ENCODE measurements at places on chromosomes 11 and 22.

DNA sequence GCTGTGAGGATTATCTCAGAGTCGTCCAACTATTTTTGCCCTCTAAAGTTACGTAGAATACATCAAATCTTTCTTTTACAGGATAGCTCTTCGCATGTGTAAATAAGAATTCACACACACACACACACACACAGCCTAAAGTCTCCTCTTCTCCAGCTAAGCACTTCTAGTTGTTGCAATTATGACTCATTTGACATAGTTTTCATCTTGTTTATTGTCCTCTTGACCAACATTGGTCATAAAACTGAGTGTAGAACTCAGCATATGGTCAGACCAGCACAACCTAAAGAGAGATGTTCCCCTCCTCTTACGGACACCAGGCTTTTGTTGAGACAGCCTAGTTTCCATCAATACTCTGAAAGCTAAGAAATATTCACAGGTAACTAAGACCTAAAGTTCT lies 234.2 kb downstream of the BLID start:
- DNase-seq, result no peak

- DNase-seq, result peak; percentile 81
Observed at GRCh38 chr11:57480409-57481137, 20.2 kb downstream of the RTN4RL2 start.

GRCh38 chr11:119782006-119782738 lies 53.2 kb upstream of the NECTIN1 start:
- DNase-seq, result no peak

- DNase-seq, result no peak
Observed at GRCh38 chr11:101817581-101817980, 97.2 kb upstream of the CEP126 start.

DNA sequence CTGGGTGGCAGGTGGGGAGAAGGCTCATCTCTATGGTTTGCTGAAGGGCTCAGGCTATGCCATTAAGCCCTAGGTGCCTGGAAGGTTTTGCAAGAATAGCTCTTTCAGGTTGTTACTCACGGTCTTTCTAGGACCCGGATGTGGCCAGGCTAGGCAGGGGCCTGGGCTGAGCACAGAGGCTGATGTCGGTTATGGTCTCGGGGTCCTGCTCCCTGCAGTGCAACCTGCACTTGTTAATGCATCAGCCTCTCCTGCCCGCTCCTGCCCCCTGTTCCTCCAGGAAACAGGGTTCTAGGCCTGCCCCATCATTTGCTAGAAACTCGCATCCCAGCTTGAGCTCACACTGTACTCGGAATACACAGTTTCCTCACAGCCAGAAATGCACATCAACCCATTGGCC lies 79.1 kb upstream of the SLC22A12 start:
- DNase-seq, result no peak

DNA sequence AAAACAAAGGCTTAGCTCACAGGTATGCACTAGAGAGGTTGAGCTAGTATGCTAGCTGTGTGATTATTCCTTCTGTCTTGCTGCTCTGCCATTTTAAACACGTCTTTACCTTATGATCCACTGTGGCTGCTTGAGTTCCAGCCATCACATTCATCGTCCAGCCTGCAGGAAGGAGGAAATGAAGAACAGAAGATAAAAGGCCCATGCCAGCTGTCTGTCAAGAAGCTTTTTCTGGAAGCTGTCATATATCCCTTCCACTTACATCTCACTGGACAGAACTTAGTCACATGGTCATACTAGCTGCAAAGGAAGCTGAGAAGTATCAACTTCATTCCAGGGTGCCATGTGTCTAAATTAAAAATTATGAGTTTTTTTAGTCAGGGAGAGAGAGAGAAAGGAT lies 9.5 kb downstream of the PRDX5 start:
- DNase-seq, result no peak

DNA sequence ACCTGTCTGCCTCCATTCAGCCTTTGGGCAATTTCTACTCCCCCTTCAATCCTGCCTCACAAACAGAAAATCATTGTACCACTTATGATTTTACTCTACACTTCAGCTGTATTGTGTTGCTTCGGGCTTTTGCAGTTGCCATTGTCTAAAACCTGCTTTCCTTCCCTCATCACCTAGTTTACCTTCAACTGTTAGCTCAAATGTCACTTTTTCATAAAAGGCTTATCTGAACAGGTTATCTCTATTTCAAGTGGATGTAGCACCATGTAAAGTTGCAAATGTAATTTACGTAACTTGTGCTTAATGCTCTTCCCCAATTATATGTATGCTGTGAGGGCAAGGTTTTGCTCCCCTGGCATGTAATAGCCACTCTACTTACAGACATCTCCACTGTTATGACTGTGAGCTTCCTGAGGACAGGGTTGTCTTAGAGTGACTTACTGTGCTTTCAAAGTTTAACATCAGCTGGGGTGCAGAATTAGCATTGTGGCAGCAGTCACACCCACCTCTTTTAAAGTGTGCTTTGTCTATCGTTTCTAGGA lies 5.4 kb downstream of the RPS25 start:
- no peak for DNase-seq

DNA sequence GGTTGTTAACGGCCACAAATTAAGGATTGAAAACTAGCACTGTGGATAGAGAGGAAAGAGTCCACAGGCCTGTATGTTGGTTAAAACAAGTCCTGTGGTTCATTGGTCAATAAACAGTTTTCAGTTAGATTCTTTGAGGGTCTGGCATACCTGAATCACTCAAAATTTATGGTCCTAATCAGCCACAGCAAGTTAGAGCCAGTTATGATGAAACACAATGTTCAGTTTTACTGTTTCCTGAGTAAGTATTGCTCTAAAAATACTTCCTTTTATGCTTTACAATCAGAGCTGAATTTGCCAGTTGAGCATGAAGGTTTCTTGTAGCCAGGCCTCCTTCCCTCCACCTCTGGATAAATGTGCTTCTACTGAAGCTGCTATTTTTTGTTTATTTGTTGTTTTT lies 12.9 kb upstream of the CAT start:
- DNase-seq, result no peak

DNA sequence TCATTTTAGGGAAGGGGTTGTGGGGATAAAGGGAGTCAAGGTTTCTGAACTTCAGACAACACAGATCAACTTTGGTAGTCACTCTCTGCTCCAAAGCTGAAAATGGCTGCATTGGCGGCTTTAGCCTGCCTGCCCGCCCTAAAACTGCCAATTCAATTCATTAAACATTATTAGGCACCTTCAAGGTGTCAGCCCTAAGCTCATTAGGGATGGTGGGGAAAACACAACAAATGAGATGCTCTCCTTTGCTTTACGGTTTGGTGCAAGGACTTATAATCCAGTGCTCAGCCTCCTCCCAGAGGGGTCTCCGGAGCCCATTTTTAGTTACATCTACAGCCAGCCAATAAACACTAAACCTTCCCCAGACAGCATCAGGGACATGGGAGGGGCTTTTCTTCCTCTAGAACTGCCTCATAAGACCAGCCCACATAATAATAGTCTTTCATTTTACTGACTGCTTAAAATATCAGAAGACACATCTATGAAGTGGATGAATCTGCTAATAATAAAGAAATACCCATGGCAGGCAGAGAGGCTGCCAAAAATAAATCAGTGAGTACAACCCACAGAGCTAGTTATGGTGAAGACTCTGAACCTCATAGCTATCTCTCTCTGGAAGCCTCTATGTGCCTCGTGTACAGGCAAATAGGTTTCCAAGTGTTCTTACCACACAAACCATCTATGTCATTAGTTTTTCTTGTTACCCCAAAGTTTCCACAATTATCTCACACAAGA lies 102.8 kb upstream of the NCAM1 start:
- DNase-seq, result no peak

DNA sequence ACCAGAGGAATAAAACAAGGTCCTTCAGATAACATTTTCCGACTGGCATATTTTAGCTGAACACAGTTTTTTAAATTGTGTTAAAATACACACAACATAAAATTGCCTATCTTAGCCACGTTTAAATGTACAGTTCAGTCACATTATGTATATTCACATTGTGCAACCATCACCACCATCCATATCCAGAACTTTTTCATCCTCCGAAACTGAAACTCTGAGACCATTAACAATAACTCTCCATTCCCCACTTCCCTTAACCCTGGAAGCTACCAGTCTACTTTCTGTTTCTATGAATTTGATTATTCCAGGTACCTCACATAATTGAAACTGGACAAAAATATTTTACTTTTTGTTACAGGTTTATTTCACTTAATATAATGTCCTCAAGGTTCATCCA lies 213.3 kb downstream of the ETS1 start:
- no peak for DNase-seq

- no peak for DNase-seq
Observed at GRCh38 chr11:65814986-65815565, 18.7 kb upstream of the SNX32 start.

DNA sequence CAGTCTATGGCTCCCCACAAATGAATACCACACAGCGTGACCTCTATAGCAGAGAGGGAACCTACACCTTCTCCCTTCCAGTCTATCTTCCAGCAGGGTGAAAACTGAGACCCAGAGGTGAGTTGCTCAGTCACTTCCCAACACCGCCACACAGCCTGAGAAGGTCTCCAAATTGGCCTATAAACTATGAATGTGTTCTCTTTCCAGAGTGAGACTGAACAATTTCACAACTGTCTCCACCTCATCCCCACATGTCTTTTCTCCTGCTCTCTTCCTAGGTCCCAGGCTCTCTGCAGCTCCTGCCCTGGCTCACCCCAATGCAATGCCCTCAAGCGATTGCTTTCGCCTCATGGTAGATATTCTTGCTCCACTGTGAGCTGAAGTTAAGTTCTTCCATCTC lies 14.0 kb downstream of the CLMP start:
- DNase-seq, result no peak

DNA sequence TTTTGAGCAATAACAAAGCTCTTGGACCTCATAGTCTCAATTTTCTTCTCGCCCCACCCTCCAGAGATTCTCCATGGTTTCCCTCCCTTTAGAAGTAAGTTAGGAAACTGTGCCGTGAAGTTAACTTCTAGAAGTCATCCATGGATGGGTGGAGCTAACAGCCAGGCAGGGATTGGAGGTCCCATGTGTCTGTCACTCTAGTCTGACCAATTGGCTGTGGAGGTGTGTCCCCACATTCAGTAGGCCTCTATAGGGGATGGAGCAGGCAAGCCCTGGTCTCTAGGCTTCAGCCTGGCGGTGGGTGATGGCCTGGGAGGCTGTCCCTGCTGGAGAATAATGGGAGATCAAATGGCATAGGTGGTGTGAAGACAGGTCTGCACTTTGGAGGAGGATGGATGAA lies 50.7 kb downstream of the TP53I11 start:
- DNase-seq, result peak; percentile 15

- no peak for DNase-seq
Observed at GRCh38 chr11:103618528-103618927, 417.9 kb upstream of the DDI1 start.

GRCh38 chr11:114075891-114076441 lies 16.5 kb downstream of the ZBTB16 start:
- no peak for DNase-seq

GRCh38 chr11:37333345-37333744 lies 735.3 kb upstream of the RAG2 start:
- DNase-seq, result no peak

GRCh38 chr11:31641477-31642062 lies 132.0 kb downstream of the ELP4 start:
- DNase-seq, result no peak
